D721Med (cell line): ENCODE measurements at places on chromosomes 1 and 21.

GRCh38 chr1:99768524-99769245 is 2.2 kb upstream of the FRRS1 start:
- no peak for DNase-seq

DNA sequence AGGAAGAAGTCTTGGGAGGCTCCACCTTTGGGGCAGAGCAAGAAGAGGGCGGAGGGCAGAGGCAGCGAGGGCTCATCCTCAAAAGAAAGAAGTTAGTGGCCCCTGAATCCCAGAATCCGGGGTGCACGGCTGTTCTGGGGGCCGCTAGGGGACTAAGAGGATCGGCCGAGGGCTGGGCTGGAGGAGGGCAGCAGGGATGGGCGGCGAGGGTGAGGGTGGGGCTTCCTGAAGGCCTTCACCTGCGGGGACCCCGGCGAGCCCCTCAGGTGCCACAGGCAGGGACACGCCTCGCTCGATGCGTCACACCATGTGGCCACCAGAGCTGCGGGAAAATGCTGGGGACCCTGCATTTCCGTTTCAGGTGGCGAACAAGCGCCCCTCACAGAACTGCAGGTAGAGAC is 23.9 kb downstream of the COL6A1 start:
- DNase-seq: no peak

DNA sequence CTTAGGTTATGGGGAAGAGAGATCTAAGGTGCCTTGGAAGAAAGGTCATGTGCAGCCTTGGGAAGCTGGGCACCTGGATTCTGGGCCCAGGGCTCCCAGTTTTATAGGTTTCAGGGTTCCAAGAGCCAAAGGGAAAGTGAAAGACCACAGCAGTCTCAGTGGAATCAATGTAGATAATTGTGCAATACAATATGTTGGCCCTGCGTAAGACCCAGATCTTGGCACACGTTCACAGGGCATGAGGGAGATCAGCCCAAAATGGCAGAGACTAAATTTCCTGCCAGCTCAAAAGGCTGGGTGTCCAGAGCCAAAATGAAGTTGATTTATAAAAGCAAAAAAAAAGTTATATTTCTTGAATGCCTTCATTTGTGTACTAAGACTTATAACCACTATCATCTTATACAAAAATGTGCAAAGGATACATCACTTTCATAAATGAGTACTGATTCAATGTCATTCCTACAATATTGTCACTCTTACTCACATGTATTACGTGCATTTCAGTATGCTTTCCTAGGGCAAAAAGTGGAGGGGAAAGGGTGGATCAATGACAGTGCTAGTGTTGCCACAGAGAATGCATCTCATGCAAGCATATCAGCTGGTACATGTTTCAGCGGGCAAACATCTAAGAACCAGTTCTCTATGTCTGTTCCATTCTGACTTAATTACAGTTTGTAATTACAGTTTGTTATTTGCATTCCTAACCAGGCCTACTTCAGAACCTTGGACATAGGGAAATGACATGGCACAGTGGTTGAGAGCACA is 22.5 kb upstream of the NPL start:
- DNase-seq: no peak

DNA sequence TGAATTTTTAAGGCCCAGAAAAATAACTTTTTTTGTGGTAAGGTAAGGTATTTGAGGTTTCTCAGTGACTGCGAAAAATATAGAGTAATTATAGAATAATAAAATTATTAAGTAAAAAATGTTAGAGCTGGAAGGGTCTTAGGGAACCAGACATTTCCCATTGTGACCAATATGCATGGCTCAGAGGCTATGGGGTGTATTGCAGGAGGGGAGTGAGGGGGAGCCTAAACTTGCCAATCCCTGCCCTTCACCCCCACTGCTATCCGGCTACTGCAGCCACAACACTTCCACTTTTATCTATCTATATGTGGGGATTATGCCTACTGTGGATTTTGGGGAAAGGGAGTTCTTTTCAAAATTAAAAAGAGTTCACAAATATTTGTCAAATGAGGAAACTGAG is 7.6 kb upstream of the GADD45A start:
- DNase-seq: no peak

DNA sequence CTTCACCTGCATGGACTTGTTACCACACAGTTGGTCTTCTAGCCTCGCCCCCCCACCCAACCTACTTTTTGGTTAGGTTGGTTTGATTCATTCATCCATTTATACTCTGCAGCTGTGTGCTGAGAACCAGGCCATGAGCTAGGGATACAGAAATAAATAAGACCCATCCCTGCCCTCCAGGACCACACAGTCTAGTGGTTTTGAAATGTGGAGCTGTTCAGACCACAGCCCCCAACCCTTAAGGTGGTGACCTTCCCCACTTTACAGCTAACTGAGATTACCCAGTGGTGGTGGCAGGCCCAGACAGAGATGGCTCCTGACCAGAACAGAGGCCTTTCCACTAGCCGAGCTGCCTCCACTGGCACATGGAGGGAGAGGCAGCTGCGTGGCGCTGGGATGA is 37.0 kb downstream of the LRRN2 start:
- DNase-seq: no peak

DNA sequence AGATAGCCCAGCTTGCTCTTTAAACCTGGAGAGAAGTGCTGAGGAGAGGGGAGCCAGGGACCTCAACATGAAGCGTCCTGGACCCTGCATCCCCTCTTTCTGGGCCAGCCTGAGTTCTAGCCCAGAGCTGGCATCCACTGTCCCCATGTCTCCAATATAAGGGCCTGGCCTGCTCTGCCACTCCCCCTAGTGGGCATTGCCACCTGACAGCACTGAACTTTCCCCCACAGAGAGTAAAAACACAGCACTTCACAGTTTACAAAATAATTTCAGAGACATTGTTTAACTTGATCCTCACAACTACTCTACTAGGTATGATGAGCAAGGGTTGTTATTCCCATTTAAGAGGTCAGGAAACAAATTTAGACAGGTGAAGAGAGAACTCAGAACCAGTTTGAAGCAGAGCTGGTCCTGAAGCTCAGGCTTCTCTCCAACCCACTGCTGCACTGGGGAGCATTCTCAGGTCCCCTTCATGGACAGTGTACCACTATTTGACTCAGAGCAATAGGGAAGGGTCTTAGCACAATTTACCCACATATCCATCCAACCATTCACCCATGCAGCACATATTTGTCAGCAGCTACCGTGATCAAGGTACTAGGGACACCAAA is 151.2 kb downstream of the DMRTA2 start:
- DNase-seq: peak; percentile 50

- DNase-seq: no peak
These were observed 28.0 kb downstream of the TBX15 start for GRCh38 chr1:118960026-118960561.

GRCh38 chr1:43982808-43983207 is 3.8 kb downstream of the B4GALT2 start:
- DNase-seq: no peak

- DNase-seq: no peak
These were observed 120.7 kb downstream of the ACTL8 start for GRCh38 chr1:17875882-17876280.

GRCh38 chr1:28480308-28480707 is 25.5 kb upstream of the RCC1 start:
- no peak for DNase-seq

GRCh38 chr1:15696956-15697521 is 12.9 kb downstream of the PLEKHM2 start:
- no peak for DNase-seq

GRCh38 chr1:245541369-245541768 is 386.6 kb downstream of the KIF26B start:
- DNase-seq: no peak

- DNase-seq: no peak
These were observed 17.3 kb downstream of the WDR47 start for GRCh38 chr1:109024646-109025045.

GRCh38 chr21:32192291-32193097 is 86.4 kb downstream of the MIS18A start:
- no peak for DNase-seq

DNA sequence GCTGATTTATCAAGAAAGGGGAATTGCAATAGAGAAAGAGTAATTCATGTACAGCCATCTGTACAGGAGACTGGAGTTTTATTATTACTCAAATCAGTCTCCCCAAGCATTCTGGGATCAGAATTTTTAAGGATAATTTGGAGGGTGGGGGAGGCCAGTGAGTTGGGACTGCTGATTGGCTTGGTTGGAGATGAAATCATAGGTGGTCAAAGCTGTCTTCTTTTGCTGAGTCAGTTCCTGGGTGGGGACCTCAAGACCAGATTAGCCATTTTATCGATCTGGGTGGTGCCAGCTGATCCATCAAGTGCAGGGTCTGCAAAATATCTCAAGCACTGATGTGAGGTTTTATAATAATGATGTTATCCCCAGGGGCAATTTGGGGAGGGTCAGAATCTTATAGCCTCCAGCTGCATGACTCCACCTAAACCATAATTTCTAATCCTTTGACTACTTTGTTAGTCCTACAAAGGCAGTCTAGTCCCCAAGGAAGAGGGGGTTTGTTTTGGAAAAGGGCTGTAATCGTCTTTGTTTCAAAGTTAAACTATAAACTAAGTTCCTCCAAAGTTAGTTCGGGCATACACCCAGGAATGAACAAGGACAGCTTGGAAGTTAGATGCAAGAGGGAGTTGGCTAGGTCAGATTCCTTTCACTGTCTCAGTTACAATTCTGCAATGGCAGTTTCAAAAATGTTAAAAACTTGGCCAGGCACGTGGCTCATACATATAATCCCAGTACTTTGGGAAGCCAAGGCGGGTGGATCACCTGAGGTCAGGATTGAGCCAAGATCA is 16.9 kb upstream of the RAB3B start:
- DNase-seq: no peak

DNA sequence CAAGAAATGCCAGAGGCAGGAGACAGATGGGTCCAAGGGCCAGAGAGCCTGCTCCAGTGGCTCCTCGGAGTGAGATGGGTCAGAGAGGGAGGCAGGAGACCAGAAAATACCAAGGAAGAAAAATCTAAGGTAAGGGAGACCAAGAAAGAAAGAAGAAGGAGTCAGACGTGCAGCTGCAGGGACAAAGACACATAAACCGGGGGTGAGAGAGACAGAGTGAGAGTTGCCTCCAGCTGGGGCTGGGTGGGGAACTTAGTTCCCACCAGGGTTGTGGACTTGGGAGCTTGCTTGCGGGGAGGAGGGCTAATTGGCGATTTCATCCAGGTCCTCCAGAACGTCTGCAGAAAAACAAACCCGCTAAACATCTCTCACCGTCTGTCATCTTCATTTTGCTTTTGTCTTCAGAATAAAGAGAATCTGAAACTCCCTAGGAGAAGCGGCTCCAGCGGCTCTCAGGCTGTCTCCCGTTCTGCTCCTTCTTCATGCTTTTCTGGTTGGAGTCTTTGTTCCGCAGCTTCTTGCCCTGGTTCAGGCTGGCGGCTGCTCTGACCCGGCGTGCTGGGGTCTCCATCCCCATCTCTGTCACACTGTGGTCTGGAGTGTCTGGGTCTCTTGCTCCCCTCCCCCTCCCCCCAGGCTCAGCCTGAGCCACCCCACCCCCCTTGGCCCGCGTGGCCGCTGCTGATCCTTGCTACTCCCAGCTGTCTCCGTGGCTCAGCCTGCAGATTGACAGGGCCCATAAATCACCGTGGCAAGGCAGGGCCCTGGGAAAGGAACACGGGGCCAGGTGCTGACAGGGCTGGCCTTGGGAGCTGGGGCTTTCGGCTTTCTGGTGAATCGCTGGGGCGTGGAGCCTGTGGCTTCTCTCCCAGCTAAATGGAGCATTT is 66.6 kb downstream of the UBIAD1 start:
- DNase-seq: no peak

DNA sequence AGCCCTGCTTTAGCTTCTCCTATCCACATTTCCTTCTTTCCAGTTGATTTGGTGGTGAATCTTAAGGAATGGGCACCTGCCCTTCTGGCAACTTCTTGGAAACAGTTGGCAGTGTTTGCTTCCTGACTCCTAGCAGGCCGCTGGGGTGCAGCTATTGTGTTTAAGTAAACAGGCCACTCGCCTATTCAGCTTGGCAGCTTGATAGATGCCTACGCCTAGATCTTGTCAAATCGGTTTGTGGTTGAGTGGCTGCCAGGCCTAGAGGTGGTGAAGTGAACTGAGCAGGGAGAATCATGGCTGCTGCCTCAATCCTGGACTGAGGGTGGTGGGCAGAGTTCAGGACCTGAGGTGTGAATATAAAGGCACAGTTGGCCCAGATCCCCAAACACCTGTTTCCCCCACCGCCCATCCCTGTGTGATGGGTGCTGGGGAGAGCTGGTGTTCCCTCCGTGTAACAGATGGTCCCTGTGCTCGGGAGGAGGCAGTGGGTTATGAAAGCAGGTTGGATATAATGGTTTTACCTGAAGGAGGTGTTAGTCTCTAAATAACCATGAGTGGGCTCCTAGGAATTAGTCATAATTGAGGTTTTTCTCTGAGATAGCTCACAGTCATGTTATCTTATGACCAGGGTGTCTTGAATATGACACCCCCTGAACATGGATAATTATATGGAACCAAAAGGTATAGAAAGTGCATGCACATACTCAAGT is 940 bp upstream of the PLA2G2C start:
- DNase-seq: no peak

DNA sequence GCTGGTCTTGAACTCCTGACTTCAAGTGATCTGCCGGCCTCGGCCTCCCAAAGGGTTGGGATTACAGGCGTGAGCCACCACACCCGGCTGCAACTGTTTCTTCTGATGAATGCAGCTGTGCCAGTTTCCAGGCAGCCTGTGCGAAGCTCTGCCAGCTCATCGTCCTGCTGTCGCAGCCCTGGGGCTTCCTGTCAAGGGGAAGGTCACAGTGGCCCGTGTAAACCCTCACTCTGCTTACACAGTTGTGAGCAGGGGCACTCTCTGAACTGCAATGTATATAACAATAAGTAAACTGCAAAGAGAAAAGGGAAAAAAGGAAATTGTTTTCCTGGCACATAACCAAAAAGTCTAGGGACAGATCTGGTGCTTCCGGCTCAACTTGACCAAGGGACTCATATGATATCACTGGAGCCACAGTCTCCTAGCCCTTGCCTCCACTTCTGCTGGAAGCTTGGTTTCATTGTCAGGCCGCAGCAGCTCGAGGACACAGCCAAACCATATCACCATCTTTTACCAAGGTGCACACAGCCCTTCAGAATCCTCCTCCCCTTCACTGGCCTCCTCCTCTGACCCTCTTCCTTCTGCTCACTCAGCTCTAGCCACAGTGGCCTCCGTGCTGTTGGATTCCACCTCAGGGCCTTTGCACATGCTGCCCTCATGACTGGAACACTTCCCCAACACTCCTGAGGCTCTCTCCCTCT is 22.8 kb upstream of the LBR start:
- DNase-seq: no peak

GRCh38 chr1:74180490-74180889 is 17.5 kb downstream of the LRRIQ3 start:
- no peak for DNase-seq

GRCh38 chr1:36609241-36610027 is 126.7 kb upstream of the CSF3R start:
- DNase-seq: peak; percentile 75

DNA sequence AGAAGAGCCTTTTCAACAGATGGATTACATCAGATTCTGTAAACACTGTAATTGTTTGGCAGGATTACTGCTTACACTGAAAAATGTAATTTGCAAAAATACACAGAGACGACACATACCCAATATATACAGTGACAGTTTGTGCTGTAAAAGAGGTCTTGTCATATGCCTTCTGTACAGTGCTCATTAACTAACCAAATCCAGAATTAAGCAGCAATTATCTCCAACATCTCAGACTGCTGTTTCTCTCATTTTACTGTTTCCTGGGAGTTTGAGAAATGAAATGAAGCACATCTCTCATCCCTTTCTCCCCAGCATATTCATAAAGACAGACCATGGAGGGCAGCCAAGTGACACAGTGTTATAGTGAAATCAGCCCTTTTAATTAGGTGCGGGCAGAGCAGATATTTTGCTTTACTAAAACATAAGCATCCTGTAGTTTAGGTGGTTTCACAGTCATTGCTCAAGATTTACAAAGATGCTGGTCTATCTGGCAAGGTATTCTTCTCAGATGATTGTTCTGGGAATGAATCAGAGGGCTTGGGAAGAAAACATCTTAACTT is 618.4 kb upstream of the USP24 start:
- DNase-seq: no peak
